ENCODE measurements at places on chromosomes 7 and 10. TPM values are rescaled to one million over a fixed set of nuclear protein-coding genes. Genes with fewer than 3 reads are reported as not detected.

GRCh38 chr7:105352018-105352612, 36.6 kb downstream of the SRPK2 start:
- peak; percentile 83 for DNase-seq

DNA sequence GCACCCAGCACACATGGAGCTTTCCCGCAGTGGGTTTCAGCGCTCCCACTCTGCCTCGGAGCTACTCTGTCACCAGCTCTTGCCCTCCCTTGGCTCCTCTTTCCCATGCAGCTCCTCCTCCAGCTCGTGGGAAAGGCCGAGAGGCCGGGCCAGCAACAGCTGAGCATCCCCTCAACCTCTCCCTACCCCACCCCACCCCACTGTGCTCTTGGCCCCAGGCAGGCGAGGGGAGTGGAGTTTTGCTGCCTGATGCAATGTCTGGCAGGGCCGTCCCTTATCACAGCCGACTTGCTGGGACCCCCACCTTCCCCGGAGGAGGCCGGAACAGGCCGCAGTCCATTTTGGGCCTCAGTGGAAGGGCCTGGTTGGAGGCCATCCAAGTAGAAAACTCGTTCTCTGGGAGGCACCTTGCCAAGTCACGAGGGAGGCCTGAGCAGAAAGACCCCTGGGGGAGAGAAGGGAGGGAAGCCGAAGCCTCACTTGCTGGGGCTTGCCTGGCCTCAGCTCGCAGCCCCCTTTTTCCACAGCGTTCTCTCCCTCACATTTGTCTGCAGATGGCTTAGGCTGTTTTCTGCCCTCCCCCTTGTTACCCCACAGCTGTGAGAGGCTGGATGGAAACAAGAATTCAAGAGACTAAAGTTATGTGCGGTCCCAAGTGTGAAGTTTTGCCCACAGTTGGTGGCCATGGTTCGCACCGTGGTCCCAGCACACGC, 35.3 kb downstream of the CHST3 start:
- DNase-seq = peak; percentile 81

- DNase-seq = no peak
These were observed 121.3 kb downstream of the MYL10 start for GRCh38 chr7:101507791-101508252.

GRCh38 chr7:55587687-55588378, 15.5 kb upstream of the VOPP1 start:
- DNase-seq = no peak

GRCh38 chr7:101244375-101245146, at the start of gene FIS1:
Gene FIS1, minus strand, starts transcription at chr7:101245081. Its CDS starts 77 bp downstream, at chr7:101245004.
- DNase-seq = peak; percentile 94

GRCh38 chr10:90167174-90168064, 466.0 kb downstream of the KIF20B start:
- DNase-seq = no peak

DNA sequence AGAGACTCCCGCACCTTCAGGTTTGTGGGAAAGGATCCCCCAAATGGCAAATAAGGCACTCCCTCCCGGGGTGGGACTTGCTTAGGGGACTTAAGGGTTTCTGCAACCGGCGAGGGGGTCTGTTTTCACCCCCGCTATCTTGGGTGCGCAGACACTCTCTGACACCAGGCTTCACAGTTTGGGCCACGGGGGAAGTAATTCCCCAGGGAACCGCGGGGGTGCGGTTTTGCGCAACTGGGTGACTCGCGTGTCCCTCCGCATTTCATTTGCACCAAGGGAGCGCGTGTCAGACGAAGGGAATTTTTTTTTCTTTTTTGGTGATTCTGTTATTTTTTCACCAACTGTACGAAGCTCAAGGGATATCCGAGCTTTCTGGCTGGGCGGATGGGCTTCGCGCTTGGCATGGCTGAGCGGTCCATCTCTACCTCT, 1.7 kb downstream of the GRM8 start:
- peak; percentile 13 for DNase-seq

DNA sequence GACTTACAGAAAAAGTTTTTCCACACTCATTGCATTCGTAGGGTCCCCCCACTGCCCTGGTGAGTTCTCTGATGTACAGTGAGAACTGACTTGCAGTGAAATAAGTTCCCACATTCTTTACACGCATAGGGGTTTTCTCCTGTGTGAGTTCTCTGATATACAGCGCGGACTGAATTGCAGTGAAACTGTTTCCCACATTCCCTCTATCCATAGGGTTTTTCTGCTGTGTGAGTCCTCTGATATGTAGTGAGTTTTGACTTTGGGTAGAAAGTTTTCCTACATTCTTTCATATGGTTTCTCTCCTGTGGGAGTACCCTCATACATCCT, 147.0 kb downstream of the GLRX3 start:
- DNase-seq = no peak

HOXA5 gene
- 6.6 TPM for total RNA-seq

TEX36 gene
- total RNA-seq = not detected

HOXA2 gene
- total RNA-seq = 0.17 TPM

CLDN4 gene
- not detected for total RNA-seq

CFAP70 gene
- total RNA-seq = 0.81 TPM

PIP gene
- total RNA-seq = not detected

ACBD7 gene
- not detected for total RNA-seq

Measured in psoas muscle (tissue), 8 donors.